ENCODE measurements at places on chromosomes 16 and 17.
A peak's percentile ranks its signal among the peaks of the same experiment; 100 is the strongest.

DNA sequence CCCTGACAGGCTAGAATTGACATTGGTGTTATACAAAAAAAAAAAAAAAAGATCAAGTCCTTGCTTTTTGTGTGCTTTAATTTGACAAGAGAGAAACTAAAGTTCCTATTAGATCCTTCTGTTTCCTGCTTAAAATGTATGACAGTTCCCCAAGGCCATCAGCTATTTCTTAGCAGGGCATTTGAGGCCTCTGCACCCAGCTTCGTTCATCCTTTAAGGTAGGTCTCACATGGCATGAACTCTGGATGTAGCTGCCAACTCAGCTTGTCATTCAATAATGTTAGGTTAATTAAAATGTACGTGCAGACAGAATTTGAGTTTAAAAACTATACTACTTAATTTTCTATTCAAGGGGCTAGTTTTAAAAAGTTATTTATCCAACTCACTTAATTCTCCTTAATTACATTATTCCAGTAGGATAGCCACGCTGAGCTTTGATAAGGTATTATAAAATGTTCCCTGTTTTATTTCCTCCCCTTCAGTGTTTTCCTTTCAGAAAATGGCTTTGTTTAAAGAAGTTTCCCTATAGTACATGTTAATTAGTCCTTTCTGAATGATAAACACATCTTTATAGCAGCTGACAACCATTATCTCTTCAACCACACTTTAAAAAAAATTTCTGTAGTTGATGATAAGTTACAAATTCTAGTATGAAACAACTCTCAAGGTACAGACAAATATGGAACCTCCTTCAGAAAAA, 1.2 kb upstream of the RFFL start:
- DNase-seq: no peak

- peak; percentile 78 for DNase-seq
Observed at GRCh38 chr16:71412270-71413160, 29.3 kb downstream of the TLE7 start.

- peak; percentile 50 for DNase-seq
Observed at GRCh38 chr17:82775001-82775823, 23.3 kb downstream of the TBCD start.

GRCh38 chr17:28949185-28950016, 1.9 kb downstream of the PHF12 start:
- peak; percentile 56 for DNase-seq

DNA sequence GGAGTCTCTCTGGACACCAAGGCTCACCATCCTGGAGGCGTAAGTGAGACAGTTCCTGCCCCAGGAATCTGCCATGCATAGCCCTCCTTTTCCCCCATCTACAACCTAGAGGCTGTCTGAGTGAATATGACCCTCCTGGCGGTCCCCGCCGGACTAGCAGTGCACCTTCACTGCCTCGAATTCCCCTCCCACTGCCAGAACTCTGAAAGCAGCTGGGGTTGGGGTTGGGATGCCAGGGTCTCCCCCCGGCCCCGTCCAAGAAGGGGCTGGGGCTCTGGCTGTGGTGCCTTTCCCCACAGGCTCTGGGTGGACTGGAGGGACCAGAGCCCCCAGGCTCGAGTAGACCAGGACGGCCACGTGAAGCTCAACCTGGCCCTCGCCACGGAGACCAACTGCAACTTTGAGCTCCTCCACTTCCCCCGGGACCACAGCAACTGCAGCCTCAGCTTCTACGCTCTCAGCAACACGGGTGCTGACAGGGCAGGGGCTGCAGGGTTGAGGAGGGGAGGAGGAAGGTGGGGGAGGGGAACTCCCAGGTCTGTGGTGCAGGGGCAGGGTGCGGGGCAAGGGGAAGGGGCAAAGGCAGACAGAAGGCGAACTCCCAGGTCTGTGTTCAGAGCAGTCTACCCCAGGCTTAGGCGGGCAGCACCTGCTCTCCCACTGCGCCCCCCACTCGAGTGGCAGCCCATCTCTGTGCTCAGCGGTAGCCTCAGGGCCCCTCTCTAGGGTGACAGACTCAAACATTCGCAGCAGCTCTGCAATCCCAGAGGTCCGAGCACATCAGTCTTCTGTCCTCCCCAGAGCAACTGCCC, 1.2 kb downstream of the ZACN start:
- no peak for DNase-seq

GRCh38 chr16:55370762-55371482, 46.9 kb downstream of the IRX6 start:
- DNase-seq: peak; percentile 37

- peak; percentile 77 for DNase-seq
Observed at GRCh38 chr17:17435323-17435722, 41.5 kb upstream of the MED9 start.

DNA sequence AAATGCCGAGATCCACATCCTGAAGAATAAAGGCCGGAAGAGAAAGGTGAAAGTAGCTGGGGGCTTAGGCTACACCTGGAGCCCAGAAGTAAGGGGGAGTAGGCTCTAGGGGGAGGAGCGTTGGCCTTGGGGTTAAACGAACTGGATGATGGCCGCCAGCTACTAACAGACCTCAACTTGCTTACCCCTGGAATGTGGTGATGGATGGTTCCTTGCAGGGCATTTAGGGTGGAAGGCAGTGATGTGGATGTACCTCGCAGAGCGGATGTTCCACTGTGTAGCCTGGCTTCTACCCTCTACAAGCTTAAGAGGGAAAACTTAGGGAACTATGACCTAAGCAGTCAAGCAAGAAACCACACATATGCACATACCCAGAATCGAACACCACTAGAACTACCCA, 2.3 kb upstream of the MAZ start:
- no peak for DNase-seq

- no peak for DNase-seq
Observed at GRCh38 chr16:15483857-15484256, 49.5 kb downstream of the BMERB1 start.

GRCh38 chr17:41524261-41524660, 3.8 kb downstream of the KRT19 start:
- no peak for DNase-seq

GRCh38 chr16:14634389-14634725, 1.6 kb downstream of the BFAR start:
- no peak for DNase-seq

- DNase-seq: peak; percentile 88
Observed at GRCh38 chr16:1991948-1992703, 2.4 kb downstream of the SYNGR3 start.

DNA sequence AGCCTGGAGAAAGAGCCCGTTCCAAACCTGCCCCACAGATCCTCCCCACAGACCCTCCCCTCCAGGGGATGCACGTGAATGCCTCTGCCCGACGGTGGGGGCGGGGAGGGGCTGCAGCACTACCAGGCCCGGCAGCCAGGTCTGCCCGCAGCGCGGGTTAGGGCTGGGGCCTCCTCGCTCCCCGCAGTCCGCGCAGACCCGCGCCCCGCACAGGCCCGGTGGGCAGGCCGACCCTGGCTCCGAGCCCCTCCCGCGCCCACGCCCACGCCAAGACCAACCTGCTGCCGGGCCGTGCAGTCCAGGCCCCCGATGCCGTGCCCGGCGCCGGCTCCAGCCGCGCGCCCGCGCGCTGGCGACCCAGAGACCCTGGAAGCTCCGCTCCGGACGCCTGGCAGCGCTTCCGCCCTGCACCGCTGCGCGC, at the start of gene RPUSD1:
Gene RPUSD1, minus strand, starts transcription at position 404 of the 421 bp plus-strand sequence. CDS start 644 bp downstream, outside the sequence.
- DNase-seq: no peak

DNA sequence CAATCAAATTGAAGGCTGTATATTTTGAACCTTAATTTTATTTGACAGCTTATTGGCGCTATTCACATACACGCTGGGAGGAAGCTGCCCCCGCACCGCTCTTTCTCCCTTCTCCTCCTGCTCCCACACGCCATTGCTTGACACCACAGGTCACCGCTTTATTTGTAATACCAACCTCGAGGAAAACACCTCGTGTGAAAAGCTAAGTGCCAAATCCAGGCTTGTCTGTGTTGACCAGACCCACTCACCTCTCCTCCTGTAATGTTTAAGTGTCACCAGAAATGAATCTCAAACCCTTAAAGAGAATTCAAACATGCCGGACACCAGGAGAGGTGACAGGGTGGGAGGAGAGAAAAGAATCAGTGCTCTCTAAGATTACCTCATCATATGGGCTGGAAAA, 331.4 kb downstream of the GRIN2A start:
- DNase-seq: no peak

DNA sequence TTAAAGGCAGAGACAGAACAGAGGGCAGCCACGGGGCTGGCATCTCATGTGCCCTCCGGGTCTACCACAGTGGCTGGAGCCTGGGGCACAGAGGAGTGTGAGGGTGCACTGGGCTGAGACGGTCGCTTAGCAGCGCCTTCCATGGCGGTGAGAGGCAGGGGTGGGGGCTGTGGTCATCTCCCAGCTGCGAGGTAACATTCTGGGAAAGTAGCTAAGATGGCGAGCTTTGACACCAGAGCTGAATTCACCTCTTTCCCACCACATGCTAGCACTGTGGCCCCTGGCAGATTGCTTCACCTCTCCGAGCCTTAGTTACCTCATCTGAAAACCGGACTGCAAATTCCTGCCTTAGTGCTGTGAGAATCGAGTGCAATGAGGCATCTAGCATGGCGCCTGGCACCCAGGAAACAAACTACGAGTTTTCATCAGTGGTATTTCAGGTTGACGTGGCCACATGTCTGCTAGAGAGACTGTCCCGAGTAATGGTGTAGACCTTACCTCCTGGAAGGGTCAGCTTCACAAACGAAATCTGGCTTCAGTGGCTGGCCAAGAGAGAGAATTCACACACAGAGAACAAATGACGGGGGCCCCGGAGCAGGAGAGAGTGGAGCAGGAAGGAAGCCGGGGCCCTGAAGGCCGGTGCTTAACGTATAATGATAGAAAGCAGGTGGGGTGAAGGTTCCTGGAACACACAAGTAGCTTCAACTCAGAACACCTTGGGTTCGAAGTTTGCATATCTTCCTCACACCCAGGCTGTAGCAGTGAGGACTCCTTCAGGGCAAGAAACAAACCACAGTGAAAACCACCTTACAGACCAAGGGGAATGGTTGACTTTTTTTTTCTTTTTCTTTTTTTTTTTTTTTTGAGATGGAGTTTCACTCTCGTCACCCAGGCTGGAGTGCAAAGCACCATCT, 63.9 kb upstream of the RPH3AL start:
- DNase-seq: no peak

DNA sequence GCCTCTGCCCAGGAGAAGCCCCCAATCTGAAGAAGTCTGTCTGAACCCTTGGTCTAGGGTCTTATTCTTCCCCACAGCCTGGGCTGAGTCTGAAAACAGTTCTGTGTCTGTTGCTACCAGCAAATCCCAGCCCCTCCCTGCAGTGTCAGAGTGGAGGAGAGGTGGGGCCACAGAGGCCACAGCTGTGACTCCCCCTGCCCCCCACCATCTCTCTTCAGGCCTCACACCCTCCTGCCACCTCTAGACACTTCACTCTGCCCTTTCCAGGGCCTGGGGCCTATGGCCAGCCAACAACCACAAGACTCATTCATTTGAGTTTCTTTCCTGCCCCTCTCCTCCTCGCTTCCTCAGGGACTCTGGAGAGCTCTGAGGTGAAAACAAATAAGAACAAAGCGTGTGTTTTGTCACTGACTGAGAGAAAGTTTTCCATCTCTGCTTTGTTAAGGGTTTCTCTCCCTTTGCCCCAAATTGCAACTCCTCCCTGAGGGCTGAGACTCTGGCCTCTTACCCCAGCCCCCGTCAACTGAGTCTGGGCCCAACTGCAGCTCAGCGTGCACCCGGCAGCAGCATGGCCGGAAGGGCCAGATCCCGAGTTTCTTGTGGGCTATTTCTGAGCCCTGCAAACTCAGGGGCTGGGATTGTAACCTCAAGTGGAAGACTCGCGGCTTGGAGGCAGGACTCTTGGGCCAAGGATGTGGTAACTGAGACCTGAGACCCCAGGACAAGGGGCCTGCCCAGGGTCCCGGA, 13.2 kb downstream of the C17orf50 start:
- no peak for DNase-seq

DNA sequence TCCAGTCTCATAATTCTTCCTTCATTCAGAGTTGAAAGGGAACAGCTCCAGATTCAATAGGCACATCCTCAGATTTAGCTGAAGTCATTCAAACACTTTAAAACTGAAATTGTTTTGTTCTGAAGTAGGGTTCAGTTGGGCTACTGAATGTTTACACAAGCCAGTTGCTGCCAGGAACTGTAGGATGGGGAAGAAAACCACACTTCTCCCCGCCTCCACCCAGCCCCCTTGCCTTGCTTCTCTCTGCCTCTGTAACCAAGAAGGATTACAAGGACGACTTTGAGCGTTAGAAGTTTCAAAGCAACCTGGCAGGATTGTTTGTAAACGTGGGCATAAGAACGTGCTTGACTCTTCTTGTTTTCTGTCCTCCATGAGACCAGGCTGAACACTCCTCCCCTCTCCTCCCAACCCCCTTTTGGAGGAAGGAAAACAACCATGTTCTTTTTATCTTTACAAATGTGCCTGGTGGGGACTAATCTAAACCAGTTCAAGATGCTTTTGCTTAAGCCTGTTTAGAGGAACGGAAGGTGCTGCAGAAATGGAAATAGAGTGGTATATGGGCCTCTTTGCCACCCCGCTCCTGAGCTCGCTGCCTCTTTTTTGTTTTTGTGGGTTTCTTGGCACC, 287.9 kb downstream of the FTO start:
- DNase-seq: peak; percentile 23

GRCh38 chr17:79684132-79684985, 46.4 kb upstream of the ENPP7 start:
- DNase-seq: peak; percentile 9
